ENCODE measurements at places on chromosomes 3 and 15. TPM values are rescaled to one million over a fixed set of nuclear protein-coding genes. Genes with fewer than 3 reads are reported as not detected.

TMEM108 gene
- polyA plus RNA-seq = not detected

SAMD7 gene
- not detected for polyA plus RNA-seq

MOBP gene
- not detected for polyA plus RNA-seq

ZXDC gene
- 9.6 TPM for polyA plus RNA-seq

CHL1 gene
- polyA plus RNA-seq = not detected

FMN1 gene
- not detected for polyA plus RNA-seq

NR2E3 gene
- polyA plus RNA-seq = not detected

FETUB gene
- polyA plus RNA-seq = not detected

SAMMSON gene
- polyA plus RNA-seq = not detected

PSTPIP1 gene
- polyA plus RNA-seq = 99.3 TPM

GRCh38 chr3:151117047-151117446 lies 31.6 kb downstream of the MED12L start:
- no peak for DNase-seq

DNA sequence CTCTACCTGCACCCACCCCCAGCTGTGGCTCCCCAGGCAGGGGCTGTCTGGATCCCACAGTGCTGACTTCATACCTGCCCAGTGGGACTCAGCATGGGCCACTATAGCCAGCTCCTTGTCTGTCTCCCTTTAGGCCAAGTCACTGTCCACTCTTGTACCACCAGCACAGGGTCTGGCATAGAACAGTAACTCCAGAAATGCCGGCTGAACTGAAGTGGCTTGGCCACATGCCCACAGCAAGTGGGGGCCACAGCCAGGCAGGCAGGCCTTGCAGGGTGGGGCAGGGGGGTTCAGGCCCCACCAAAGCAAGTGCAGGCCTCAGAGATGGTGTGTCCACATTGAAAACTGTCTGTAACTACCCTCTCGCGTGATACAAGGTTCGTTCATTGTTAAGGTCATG lies 252.6 kb upstream of the LYSMD4 start:
- DNase-seq = no peak

DNA sequence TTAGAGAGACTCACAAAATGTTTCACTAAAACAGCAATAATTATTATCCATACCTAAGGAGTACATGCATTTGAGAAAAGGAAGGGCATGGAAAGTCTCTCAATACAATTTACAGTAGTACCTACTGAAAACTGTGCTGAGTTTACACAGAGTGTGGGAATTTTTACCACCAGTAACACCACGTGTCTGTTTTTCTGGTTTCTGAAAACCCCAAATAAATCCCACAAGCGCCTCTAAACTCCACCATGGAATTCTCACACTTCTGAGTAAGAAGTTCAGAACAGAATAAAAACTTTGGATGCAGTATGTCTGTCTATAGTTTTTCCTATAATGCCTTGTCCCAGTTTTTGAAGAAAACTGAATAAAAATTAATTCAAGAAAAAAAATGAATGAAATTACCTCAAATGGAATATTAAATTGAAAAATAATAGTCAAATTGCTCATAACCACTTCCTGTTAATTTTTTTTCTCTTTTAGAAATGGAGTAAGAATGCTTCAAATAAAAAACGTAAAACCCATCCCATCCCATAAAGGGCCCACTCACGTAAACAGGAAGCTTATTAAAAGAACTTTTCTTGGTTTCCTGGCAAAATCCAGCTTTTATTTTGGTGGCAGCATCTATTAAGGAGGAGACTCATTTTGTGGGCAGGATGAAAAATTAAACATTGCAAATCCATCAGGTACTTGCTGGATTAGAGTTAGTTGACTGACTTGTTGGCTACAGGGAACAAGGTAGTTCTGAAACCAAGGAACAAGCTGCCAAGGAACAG lies 378.1 kb downstream of the TIGIT start:
- no peak for DNase-seq

- DNase-seq = no peak
Measured at GRCh38 chr15:42996871-42997270, 76.3 kb upstream of the TTBK2 start.

GRCh38 chr3:197508461-197508860 lies 47.3 kb downstream of the BDH1 start:
- DNase-seq = no peak

- no peak for DNase-seq
Measured at GRCh38 chr3:58487140-58487886, 4.6 kb upstream of the KCTD6 start.

DNA sequence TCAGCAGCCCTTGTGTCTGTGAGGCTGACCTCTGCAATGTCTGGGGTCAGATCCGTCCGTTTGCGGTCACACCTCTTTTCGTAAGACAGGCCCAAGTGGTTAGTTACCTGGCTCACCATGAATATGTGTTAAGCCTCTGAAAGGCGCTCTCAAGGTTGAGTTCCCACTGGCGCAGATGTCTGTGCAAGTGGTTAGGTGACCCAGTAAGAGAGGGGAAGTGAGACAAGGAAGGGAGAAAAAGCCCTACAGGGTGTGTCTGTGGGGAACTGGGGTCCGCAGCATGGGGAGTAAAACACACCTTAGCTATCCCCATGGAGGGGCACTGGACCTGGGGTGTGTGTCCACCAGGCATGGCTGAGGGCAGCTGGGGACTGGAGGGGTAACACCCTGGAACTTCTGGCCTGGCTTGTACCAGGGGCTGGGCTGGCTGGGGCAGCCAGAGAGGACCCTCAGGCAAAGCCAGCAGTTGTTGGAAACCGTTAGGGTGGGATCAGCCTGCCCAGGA lies 391.6 kb upstream of the PROK2 start:
- DNase-seq = no peak

GRCh38 chr15:85331655-85332285 lies 48.6 kb upstream of the AKAP13 start:
- no peak for DNase-seq

- DNase-seq = no peak
Measured at GRCh38 chr15:101461097-101461496, 28.4 kb downstream of the PCSK6 start.

DNA sequence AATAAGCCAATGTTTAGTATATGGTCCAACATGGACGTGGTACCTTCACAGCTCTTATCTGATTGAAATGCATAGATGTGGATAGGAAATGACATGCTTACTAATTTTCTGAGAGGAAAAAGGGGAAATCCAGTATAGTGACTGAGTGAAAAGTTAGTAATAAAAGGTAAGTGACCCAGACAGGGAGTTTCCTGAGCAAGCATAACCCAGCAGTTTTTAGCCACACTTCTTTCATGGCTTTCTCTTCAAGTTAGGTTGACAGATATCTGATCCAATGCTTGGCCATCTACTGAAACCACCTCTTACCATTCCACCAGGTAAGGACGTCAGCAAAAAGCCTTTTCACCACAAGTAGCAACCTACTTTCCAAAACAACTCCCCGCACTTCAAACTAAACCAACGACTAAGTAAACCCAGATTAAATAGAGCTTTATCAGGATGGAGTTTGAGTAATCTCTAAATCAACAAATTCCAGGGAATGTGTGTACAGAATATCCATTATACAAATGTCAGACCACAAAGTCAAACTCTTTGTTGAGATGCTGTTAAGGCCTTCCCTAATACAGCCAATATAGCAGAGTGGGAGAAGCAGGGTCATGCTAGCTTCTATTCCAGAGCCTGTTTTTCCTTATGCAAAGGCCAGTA lies 329.7 kb downstream of the RORA start:
- DNase-seq = peak; percentile 3

- DNase-seq = no peak
Measured at GRCh38 chr15:74297887-74298286, 61.8 kb downstream of the CCDC33 start.

DNA sequence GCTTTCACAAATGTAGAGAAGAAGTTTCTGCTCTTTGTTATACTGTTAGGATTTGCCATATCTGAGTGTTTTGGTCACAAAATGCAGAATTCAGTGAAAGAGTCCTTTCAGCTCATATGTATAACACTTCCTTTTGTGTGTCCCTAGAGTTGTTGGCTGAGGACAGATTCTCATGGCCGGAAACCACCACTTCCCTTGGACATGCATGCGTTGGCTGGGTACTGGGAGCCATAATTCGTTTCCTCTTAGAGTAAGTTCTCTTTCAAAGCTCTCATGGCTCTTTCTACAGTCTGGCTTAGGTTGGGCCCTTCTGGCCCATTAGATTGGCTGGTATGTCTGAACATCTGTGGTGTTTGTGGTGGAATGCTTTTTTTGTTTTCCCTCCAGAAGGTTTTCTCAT lies 298.5 kb downstream of the DIPK2A start:
- no peak for DNase-seq
